ENCODE measurements at places on chromosomes 1 and 21.

DNA sequence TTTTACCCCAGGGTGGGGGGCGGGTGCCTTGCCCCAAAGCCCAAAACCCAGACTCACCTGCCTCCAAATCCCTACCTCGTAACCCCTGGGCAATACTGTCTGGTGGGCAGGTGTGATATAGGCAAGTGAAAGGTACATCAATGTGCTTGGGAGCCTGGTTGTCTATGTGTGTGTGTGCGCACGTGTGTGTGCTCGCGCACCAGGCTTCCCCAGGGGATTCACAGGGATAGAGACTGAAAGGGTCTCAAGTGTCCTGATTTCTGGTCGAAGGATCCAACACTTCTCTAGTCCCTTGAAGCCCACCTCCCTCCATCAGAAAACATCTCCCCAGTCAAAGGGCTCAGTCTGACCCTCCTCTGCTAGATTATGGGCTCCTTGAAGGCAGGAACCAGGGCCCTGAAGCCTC is 28.9 kb upstream of the EPB41 start:
- no peak for DNase-seq

DNA sequence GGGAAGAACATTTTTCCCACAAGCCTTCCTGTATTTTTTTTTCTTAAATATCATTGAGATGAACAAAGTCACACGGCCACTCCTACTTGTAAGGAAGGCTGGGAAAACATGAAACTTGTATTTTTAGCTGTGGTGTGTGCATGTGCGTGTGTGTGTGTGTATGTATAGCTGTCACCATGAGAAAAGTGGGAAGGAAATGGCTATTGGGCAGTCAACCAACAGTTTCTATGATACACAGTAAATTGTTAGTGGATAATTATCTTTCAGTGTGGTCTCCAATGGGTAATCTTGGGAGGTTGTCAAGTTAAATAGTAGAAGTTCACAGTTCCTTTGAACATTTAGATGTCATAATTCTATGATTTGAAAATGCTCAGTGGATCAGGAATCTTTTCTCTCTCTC is 132.7 kb upstream of the USP24 start:
- DNase-seq = no peak

DNA sequence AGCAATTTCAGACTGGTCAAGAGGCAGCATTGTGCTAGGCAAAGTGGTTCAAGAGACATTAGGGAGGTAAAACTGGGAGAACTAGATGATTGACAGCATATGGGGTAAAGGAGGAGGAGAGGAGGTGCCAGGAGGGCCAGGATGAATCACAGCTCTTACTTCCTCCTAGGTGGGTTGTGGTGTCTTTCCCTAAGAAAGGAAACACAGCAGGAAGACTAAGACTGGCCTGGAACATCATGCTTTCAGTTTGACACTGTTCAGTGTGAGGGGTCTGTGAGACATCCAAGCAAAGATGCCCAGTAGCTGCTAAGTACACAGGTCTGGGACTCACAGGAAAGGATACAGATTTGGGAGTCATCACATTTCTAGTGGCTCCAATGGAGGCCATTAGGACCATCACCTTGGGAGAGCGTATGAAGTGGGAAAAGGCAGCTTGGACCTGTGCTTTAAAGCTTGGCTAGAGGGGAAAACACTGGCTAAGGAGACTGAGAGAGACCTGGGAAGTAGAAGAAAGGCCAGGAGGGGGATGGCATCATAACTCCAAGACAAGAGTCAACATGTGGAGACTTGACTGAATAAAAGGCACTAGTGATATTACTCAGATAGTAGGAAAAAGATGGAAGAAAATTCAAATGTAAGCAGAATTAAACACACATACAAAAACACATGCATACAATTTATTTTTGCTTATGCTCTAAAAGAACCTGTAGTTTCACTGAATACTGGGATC is 17.3 kb downstream of the CD58 start:
- no peak for DNase-seq

GRCh38 chr1:7960165-7960564 is 1.3 kb upstream of the PARK7 start:
- DNase-seq = no peak

GRCh38 chr1:202935844-202936243 is 8.8 kb upstream of the KLHL12 start:
- no peak for DNase-seq

GRCh38 chr1:220895412-220895946 is 16.2 kb downstream of the HLX start:
- DNase-seq = no peak

- DNase-seq = no peak
Measured at GRCh38 chr1:29804181-29804899, 568.0 kb downstream of the PTPRU start.

DNA sequence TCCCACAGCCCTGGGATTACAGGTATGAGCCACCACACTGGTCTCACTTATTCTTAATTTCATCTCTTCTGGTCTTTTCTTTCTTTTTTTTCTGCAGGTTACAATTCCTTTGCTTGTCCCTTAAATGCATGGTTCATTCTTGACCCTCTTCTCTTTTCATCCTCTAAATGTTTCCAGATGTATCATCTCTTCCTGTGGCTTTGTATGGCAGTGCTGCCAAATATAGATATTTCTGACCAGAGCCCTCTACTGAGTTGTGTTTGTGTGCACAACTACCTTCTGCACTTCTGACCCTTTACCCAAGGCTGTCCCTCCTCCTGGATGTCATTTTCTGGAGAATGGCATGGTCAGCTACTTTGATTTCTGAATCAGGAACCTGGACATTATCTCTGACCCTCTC is 32.5 kb downstream of the OLFML3 start:
- no peak for DNase-seq

DNA sequence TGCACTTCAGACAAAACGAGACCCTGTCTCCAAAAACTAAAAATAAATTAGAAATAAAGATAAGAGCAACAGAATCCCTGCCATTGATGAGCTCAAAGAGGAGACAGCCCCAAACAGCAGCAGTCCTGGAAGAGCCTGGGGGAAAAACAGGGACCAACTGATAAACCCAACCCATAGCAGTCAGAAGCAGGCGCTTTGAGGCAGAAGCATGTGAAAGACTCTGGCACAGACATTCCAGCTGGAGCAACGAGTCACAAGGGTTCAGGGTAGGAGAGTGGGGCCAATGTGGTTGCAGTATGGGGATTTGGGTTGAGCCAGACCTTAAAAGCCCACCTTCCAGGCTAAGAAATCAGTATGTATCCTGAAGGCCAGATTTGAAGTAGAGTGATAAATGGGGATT is 78.5 kb downstream of the MPZL1 start:
- DNase-seq = no peak

DNA sequence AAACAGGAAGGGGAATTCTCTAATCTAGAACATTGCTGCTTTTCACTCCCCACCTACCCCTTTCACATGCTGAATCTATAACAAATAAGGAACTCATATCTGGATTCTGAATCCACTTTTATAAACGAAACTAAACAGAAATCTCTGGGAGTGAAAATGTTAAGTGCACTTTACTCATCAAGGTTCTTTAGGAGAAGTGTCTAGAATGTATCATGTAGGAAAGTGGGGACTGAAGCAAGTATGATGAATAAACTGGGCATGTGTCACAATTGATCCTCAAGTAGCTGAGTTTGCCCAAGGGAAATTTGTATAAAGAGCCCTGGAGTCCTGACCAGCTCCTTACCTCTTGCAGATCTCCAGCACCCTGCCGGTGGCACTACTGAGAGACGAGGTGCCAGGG is 19.8 kb downstream of the AVPR1B start:
- DNase-seq = no peak

DNA sequence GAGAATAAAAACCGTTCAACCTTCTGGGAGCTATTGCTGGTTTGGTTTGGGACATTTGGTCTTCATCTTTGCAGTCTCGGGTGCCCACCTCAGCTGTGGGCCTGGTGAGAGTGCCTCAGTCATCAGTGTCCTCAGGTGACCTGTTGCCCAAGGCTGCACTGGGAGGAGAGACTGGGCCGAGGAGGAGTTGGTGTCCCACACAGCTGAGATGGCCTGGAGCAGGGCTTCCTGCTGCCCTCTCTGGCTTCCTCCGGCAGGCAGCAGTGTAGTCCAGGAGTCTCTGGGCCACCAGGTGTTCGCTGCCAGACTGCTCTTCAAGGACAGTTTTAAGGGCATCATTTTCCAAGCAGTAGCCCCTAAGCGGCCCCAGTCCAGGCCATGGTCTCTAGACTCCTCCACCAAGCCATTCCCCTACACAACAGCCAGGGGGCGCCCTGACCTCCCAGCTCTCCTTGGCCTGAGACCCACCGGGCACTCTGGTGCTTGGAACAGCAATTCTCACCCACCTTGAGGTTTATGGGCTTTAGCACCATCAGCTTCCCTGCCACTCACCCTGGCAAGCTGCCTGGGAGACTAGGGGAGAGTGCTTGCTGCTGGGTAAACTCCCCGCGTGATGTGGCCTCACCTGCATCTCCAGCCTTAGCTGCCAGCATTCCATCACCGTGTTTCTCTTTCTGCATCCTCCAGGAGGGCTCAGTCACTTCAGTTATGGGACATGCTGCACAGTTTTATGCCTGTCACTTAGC is 9.1 kb upstream of the SYTL1 start:
- peak; percentile 81 for DNase-seq

GRCh38 chr1:115282807-115283208 is 55.2 kb downstream of the NGF start:
- no peak for DNase-seq

DNA sequence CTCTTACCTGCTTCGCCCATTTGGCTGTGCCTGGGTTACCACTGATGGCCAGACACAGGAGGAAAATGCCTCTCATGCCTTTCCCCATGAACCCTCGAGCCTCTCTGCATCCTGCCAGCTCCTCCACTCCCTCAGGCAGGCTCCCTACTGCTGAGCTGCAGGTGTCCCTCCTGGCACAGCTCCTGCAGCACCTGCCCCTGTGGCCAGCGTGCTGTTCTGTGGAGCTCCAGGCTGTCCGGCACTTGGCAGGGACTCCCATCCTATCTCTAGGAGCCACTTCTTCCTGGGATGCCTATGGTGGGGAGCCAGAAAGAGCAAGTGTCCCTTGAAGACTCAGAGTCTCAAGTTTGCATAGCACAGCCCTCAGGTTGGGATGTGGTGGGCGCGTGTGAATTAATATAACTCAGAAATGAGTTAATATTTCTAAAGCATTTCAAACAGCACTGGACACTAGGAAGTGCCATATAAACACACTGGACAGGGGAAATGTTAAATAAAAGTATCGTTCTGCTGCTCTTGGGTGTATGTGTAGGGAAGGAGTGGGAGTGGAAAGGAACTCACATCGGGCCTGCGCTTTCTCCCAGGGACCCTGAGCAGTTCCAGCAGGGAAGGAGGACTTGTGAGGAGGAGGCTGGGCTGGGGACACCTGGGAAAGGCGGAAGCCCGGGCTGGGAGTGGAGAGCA is 2.7 kb downstream of the LRRC71 start:
- DNase-seq = no peak

- DNase-seq = no peak
Measured at GRCh38 chr1:197435224-197435623, 167.2 kb downstream of the CRB1 start.

DNA sequence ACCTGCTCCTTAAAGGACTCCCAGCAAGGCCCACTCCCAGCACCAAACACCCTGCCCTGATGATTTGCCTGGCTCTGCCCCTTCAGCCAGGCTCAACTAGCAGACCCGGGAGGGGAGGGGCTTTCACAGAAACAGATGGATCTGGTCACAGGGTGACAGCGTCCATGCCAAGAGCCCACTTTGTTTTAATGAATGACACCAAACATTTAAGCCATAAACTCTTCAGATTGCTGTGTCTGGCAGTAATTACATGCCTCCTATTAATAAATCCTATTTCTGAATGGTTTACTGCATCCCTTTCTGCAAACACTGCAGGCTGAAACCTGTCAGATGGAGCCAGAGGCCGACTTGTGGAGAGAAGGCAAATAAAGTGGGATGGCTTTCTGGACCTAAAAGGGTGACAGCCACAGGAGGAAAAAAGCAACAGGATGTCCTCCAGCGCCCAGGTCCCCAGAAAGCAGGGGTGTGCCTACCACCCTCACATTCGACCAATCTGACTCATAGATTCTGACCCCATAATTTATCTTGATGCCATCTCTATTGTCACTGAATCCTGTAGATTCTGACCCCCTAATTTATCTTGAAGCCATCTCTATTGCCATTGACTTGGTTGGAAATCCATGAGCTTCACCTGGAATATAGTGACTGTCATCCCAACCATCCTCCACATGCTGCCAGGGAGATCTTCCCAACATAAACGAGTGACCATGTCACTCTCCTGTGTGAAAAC is 200.9 kb downstream of the PLPP3 start:
- no peak for DNase-seq

GRCh38 chr1:26153966-26154532 is 4.8 kb upstream of the FAM110D start:
- no peak for DNase-seq

- DNase-seq = no peak
Measured at GRCh38 chr1:226588484-226588883, 39.9 kb downstream of the STUM start.

DNA sequence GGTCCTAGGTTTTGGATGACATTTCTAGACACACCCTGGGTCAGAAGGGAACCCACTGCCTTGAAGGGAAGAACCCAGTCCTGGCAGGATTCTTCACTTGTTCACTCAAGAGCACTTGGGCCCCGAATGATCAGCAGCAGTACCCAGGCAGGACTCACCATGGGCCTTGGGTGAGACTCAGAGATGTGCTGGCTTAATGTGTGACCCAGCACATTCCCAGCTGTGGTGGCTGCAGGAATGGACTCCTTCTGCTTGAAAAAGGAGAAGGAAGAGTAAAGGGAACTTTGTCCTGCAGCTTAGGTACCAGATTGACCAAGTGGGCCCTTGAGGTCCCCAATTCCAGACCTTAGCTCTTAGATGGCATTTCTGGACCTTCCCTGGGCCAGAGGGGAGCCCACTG is 12.3 kb upstream of the SMAP2 start:
- no peak for DNase-seq

DNA sequence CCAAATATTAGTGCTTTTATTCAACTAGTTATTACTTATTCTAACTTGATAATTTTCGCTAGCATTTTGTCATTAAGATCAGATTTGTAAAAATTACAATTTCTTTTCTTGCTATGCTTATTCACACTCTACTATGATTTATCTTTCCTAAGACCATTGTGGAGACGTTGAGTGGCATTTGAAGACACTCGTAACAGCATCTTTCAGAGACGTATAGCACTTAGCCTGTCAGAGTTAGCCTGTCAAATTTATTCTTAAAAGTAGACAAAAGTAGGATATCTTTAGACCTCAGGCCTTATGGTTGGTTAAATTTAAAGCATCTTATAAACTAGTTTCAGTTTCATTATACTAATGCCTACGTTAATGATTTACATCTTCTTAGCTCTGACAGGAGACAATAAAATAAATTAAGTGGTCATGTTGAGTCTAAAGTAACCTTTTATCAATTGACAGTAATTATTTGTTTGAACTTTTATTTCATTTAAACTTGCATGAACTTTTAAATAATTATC is 1410.1 kb downstream of the MRPL39 start:
- no peak for DNase-seq

GRCh38 chr21:27764056-27764455 is 797.2 kb upstream of the ADAMTS5 start:
- DNase-seq = no peak
